ENCODE measurements at places on chromosomes 5 and 9.

- DNase-seq, result no peak
Measured at GRCh38 chr5:127834554-127834953, 131.4 kb downstream of the CCDC192 start.

DNA sequence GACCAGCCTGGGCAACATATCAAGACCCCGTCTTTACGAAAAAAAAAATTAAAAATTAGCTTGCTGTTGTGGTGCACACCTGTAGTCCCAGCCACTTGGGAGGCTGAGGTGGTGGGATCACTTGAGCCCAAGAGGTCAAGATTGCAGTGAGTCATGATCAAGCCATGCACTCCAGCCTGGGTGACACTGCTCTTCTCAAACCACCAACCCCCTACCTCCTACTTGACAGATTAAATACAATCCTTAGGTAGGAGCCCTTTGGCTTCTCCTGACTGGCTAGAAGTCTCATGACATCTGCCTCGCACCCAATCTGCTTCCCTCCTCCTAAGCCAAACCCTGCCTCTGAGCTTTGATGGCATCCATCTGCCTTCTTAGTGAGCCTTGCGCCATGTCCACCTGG, 11.6 kb upstream of the FBP1 start:
- no peak for DNase-seq

DNA sequence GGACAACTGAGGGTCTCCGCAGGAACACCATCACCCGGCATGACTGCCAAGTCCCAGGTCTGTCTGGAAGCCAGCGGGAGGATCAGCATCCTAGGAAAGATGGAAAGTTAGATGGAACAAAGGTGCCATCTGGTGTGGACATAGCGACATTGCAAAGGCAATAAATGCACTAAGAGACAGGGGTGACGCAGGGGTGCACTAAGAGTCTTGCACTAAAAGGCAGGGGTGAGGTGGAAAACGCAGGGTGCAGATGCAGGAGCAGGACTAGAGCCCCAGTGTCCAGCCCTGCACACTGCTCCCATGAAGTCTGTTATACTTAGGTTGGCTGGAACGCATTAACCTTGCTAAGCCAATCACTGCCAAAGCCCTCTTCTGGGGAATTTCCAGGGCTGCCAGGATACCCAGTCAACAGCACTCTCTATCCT, 15.5 kb downstream of the ATOX1 start:
- DNase-seq, result peak; percentile 60

DNA sequence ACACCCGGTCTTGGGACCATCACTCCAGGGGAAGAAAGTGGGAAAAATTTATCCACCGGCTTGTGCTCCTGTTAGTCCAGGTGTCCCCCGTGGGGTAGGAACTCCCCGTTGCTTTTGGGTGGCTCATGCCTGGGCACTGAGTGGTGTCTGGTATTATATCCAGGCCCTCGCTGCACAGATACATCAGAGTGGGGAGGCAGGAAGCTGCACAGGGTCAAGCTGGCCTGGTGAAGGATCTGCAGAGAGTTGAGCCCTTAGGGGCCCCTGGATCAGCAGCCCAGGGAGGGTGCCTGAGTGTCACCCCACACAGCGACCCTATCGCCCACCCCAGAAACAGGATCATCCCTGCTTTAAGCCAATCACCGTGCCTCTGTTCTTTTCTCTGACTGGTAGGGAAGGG, 24.4 kb upstream of the COL5A1 start:
- DNase-seq, result no peak

- DNase-seq, result peak; percentile 52
Measured at GRCh38 chr5:10307206-10308148, at the start of gene CMBL. Gene CMBL, minus strand, starts transcription at chr5:10307902. Its CDS starts 17,140 bp downstream, at chr5:10290762.

DNA sequence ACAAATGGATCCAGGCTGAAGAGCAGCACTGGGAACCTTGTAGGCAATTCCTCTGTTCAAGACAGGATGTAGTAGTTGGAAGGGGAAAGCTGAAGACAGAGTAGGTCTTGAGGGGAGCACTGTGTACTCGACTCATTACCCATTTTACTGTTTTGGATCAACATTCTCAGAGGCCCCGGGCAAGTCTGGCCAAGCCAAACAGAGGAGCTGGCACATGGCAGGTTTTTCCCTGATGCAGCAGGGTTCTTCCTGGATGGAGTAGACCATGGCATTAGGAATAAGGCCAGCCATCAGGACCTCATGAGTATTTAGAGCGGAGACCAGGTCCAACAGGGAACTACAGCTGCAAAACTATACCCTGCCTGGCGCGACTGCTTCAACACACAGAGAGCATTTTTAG, 4.4 kb downstream of the SVEP1 start:
- DNase-seq, result no peak

GRCh38 chr9:112076814-112077213, 98.3 kb downstream of the SUSD1 start:
- no peak for DNase-seq

GRCh38 chr9:94981723-94982090, 255.2 kb downstream of the AOPEP start:
- no peak for DNase-seq

- no peak for DNase-seq
Measured at GRCh38 chr5:75491621-75492020, 19.8 kb downstream of the CERT1 start.

- no peak for DNase-seq
Measured at GRCh38 chr9:32741706-32742105, 41.6 kb upstream of the TMEM215 start.

DNA sequence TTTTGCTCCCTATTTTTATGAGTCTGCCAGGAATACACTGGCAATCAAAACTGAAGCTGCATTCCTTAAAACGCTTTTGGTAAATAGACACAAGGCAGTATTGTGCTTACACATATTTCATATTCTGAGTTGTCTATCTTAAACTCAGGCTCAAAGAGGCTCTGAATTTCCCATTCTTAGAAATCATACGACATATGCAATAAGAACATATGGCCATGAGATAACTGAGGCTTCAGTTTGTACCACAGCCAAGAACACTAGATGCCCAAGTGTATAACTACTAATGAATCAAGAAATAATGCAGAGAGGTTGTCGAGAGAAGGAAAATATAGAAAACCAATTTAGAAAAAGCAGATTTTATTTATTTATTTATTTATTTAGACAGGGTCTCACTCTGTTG, 357.4 kb downstream of the NDUFS4 start:
- no peak for DNase-seq

GRCh38 chr5:69450116-69450515, 35.2 kb downstream of the MARVELD2 start:
- no peak for DNase-seq

DNA sequence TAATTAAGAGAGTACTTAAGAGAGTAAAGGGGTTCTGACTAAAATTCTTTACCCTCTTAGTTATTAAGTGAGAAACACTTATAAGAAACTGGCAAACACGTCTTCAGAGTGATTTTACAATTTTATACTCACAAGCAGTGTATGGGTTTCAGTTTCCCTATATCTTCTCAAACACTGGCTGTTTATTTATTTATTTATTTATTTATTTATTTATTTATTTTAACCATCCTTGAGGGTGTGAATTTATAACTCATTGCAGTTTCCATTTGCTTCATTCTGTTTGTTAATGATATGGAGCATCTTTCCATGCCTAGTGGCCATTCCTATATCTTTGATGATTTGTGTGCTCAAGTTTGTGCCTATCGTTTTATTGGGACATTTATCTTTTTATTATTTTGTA, 68.0 kb upstream of the SGCD start:
- DNase-seq, result no peak

GRCh38 chr5:121273833-121274433, 577.7 kb upstream of the FTMT start:
- DNase-seq, result no peak

DNA sequence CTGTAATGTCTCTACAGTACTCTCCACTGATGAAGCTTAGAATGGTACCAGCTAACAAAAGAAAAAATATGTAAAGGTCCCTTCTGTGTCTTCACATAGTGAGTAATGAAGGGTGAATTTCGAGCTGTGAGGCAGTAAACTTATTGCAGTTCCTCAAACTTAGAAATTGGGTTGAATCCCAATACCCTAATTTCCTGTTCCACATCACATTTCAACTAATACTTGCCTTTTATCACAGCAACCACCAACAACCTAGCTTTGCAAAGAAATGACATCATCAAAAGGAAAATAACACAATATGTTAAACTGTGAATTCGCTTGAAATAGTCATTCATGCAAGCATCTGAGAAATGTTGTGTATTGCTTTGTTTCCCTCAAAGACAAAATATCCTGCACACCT, 9.4 kb upstream of the TNFAIP8 start:
- no peak for DNase-seq

- DNase-seq, result no peak
Measured at GRCh38 chr5:19175776-19176570, 812.0 kb downstream of the CDH18 start.

DNA sequence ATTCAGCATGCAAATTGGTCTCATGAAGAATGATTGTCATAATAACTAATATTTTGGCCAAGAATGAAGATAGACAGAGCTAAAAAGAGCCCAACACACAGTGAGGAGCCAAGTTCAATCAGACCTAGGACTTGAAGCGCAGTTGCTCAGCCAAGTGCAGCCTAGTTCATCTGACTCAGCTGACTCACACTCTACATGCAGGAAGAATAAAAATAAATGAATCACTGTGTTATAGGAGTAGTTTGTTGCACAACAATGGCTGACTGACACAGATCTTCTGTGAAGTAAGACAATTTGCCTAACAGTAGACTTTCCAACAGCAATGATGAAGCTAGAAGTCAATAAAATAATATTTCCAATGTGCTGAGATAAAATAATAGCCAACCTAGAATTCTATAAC, 261.5 kb downstream of the CEMIP2 start:
- no peak for DNase-seq

- no peak for DNase-seq
Measured at GRCh38 chr9:129383561-129384490, 205.8 kb upstream of the IER5L start.

DNA sequence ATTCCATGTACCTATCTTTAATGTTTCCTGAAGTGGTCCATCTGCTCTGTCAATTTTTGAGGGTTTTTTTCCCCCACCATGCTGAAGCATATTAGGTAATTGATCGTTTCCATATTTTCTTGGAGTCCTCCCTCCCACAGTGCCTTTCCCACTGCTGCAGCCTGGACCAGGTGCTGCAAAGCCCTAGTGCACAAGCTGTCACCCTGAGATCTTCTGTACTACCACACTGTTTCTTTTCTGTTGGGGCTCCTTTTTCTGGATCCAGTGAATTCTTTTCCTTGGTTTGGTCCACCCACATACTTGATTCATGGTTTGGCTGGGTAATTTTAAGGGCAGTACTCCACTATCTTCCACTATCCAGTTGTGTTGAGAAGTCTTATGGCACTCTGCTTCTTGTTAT, 30.9 kb upstream of the FAM169A start:
- no peak for DNase-seq

GRCh38 chr9:3398232-3398648, 127.6 kb downstream of the RFX3 start:
- DNase-seq, result no peak

GRCh38 chr9:132243156-132244074, 81.6 kb downstream of the NTNG2 start:
- DNase-seq, result no peak
